ENCODE measurements at places on chromosomes 3 and 15. TPM values are rescaled to one million over a fixed set of nuclear protein-coding genes. Genes with fewer than 3 reads are reported as not detected.
A peak's percentile ranks its signal among the peaks of the same experiment; 100 is the strongest.

GRCh38 chr15:52008698-52009434 is 10.2 kb upstream of the MAPK6 start:
- no peak for DNase-seq

DNA sequence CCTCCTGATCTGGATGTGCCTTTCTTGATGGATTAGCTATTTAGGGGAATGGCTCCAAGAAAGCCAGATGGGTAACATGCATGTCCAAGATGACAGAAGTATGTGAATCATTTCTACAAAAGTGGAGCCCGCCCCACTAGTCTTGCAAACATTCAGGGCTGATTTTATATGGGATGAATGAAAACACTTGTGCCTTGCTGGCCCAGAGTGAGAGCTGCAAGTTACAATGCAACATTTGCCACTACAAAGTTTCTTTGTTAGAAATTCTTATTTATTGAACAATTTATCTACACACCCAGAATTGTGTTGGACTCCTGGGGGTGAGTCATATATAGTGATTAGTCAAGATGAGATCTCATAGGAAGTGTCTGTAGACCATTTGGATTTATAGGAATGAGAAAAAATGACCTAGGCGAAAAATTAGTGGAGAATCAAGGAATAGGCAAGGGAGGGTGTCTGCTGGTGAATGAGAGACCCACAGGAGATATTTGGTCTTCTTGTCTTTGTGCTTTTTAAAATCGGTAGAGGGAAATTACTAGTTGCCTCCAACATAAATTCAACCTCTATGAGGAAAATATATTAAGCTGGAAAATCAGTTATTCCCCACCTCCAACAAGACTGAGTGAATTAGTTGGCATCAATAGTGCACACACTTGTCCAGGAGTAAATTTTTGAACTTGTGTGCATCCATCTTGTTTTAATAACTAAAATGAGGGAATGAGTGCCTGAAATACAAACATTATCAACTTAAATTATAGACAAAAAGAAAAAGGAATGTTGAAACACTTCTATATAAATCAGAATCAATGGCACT is 53.5 kb upstream of the DCBLD2 start:
- DNase-seq = peak; percentile 45

GRCh38 chr15:101404245-101404644 is 85.3 kb downstream of the PCSK6 start:
- no peak for DNase-seq

DNA sequence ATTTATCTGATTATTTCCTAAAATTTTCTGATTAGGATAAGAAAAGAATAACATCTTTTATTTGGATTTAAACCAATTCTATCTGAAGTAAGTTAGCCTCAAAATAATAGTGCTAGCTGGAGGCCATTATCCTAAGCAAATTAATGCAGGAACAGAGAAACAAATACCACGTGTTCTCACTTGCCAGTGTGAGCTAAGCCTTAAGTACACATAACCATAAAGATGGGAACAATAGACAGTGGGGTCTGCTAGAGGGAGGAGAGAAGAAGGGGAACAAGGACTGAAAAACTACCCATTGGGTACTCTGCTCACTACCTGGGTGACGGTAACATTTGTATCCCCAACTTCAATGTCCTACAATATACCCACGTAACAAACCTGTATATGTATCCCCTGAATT is 31.3 kb upstream of the LYSMD4 start:
- DNase-seq = no peak

DNA sequence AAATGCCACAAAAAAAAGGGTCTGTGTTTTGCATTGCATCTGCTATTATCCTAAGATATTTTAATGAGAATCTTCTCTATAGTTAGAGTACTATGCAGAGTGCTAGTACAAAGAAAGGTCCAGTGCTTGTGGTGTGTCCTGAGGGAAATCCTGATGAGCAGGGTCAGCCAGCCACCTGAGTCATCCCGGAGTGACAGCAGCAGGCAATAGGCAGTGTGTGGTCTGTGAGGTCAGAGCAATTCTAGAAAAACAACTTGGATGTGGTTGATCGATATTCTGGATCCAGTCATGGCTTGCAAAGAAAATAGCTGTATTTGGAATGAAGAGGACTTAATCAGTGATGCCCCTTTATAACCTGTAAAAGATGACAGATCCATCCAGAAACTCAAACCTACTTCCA is 119.2 kb downstream of the CTNNB1 start:
- DNase-seq = no peak

- DNase-seq = no peak
Measured at GRCh38 chr3:127661600-127661999, 11.2 kb upstream of the ABTB1 start.

GRCh38 chr3:34808287-34808686 is 831.0 kb upstream of the ARPP21 start:
- no peak for DNase-seq

- DNase-seq = peak; percentile 7
Measured at GRCh38 chr3:42535981-42536784, 33.7 kb downstream of the VIPR1 start.

DNA sequence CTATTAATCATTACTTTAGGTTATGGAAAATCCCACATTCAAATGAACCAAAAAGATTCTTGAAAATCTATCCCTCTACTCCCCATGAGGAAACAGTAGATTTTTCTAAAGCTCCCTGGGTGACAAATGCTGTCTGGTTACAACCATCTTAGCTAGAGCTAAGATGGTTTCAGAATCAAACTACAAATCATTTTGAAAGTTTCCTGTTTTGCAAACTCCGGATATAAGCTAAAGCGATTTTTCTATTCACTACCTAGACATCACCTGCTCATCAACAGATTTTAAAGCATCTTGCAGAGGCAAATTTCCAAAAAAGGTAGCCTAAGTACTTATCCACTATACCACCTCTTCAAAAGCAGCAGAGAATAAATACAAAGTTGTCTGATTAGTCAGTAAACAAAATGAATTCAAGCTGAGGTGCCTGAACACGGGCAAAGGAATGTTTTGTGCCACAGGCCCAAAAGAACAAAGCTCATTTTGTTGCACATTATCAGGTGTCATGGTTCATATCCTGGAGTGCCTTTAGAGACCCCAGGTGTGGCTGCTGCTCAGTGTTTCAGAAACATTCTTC is 204.9 kb downstream of the TNIK start:
- no peak for DNase-seq

- DNase-seq = no peak
Measured at GRCh38 chr3:85161544-85161943, 202.8 kb downstream of the CADM2 start.

DNA sequence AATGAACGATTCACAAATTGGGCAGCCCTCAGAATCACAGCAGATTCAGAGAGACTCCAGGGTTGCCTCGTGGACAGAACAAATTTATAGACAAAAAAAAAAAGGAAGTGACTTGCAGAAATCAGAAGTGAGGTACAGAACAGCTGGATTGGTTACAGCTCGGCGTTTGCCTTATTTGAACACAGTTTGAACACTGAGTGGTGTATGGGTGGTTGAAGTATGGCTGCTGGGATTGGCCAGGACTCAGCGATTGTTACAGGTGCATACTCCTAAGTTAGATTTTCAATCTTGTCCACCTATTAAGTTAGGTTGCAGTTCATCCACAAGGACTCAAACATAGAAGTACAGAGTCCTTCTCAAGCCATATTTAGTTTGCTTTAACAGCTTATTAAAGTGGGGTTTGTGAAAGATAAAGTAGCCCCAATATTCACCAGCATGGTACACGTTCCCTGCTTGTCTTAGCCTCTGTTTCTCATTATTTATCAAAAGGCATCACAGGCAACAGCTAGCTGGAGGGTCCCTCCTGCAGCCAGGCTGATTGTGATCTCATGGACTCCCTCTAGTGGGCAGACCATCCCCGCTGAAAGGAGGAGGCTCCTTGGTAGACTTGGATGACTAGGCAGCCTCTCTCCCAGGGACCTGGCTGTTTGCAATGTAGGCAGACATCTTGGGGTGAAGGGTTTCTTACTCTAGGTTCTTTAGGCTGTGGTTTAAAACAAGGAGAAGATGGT is 17.6 kb upstream of the ALDH1L1 start:
- peak; percentile 72 for DNase-seq

DNA sequence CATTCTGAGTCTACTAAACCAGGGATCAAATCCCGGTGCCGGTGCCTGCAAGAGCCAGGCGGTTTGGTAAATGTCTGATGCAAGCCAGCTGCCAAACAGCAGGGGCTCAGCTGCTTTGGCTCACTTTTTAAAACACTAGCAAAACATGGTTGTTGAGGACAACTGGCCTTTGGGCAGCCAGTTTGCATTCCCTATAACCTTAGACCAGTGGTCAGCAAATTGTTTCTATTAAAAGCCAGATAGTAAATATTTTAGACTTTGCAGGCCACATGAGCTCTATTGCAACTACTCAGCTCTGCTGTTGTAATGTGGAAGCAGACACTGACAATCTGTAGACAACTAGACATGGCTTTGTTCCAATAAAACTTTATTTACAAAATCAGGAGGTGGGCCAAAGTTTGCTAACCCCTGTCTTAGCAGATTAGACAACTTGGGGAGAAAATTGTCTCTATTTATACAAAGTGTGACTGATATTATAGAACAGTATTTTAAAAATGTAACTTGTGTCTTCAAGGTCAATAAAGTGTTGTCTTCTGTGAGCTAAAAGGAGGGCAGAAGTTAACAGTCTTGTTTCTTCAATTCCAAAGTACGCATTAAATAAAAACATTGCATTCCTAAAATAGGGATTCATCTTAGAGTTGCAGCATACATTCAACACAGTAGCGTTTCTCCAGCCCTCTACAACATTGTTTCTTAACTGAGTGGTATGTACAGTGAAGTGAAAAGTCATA is 67.6 kb downstream of the SSUH2 start:
- DNase-seq = peak; percentile 41

DNA sequence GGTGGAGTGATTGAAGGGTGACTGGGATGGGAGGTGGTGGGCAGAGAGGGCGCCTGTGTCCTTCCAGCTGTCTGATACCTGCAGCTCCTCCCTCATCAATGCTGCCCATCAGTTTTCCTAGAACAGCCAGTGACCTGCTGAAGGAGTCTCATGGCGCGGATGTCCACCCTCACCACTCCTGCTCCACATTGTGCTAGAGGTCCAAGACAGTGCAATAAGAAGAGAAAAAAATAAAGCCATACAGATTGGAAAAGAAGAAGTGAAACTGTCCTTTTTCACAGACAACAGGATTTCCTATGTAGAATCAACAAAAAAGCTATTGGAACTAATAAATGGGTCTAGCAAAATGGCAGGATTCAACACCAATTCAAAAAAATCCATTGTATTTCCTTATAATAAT is 7.4 kb downstream of the ZDHHC19 start:
- no peak for DNase-seq

GRCh38 chr3:70640481-70640880 is 328.0 kb upstream of the MDFIC2 start:
- no peak for DNase-seq

- peak; percentile 25 for DNase-seq
Measured at GRCh38 chr3:182794455-182795388, 1.4 kb downstream of the ATP11B start.

DNA sequence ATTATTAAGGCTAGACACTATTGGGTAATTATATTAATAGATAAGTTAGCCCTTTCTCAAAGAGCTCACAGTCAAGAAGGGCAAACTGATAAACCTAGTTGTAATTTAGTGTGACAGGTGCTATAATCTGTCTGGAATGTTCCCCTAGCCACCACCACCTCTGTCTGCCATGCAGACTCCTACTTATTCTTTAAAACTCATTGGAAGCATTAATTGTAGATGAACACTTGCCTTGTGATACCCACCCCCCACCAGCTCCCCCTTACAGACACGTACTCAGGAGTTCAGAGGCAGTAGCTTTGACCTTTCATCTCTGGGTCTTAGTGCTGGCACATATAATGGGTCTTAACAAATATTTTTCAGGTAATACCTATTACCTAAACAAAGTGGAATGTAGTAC is 195.9 kb downstream of the TP63 start:
- no peak for DNase-seq

GRCh38 chr3:150703299-150703755 is 393 bp downstream of the ERICH6 start:
- peak; percentile 17 for DNase-seq

DNA sequence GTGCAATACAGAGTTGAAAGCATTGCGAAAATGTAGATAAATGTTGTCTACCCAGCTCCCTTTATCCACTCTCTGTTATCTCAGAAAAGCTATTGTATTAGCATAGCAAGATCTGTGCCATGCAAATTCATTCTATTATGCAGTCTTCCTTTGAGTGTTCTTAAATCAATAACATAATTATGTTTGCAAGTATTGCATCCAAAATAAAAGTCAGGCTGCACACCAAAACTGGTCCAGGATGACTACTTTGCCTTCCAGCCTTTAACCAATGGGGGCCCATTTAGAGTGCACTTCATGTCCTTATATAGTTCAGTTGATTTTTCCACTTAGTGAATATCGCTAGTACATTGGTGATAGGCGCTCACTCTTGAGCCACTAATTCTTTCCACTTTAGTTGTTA is 107.4 kb upstream of the MLF1 start:
- no peak for DNase-seq

DNA sequence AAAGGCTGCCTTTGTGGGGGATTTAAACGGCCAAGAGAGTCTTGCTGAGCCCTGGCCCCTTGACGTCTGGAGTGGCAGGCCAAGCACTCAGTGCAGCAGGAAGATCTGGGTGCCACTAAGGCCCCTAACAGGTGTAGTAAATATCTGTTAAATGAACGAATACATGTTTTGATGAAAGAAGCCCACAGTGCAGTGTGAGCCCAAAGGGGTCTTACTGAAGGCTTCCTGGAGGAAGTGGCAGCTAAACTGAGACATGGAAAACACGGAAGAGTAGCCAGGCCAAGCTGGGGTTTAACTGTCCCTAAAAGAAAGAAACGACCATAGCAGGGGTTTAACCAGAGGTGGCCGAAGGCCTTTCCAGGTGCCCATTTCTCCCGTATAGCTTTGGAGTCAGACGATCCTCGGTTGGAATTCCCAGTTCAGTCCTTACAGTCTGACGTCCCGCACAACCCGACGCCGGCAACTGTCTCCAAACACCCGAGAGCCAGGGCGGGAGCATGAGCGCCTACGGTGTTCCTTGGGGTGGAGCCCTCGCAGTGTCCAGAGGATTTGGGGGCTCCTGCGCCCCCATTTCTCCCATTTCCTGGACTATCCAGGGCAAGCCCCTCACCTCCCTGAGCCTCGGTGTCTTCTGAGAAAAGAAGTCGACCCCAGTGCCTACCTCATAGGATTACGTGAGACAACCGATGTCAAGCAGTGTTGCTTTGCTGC is 910 bp upstream of the ABHD6 start:
- no peak for DNase-seq

DNA sequence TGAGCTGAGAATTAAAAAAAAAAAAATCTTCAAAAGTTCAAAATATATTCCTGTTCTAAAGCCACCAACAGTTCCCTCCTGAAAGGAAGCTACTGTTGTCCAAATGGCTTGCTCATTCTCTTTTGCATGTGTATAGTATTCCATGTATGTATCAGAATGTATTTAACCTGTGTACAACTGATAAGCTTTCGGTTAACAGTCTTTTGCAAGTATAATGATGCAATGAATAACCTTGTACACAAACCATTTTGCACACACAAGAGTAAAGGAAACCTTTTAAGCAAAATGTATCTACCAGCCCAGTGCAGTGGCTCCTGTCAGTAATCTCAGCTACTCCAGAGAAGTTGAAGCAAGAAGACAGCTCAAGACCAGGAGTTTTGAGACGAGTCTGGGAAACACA is 32.6 kb downstream of the TOPBP1 start:
- DNase-seq = no peak

The HRG gene
- total RNA-seq = not detected

The CHAC1 gene
- total RNA-seq = 4.7 TPM

The COL6A5 gene
- not detected for total RNA-seq

The GRAMD1C gene
- total RNA-seq = 12.1 TPM

The DPPA2 gene
- not detected for total RNA-seq

The MOBP gene
- total RNA-seq = not detected

The THRB gene
- 8.7 TPM for total RNA-seq

The ARL6IP5 gene
- total RNA-seq = 108 TPM

The SPPL2A gene
- total RNA-seq = 128 TPM

The MYO5C gene
- total RNA-seq = 0.36 TPM

The CPLX3 gene
- total RNA-seq = not detected

The SLC35A5 gene
- total RNA-seq = 81.5 TPM
